IPS DF 19.7 (cell line): ENCODE measurements at places on chromosomes 3 and 15.

- DNase-seq: no peak
These were observed 79.2 kb downstream of the SEMA5B start for GRCh38 chr3:122948408-122948807.

GRCh38 chr3:120324190-120324589, 25.0 kb downstream of the LRRC58 start:
- DNase-seq: no peak

GRCh38 chr15:63146684-63147083, 10.6 kb downstream of the RPS27L start:
- DNase-seq: no peak

GRCh38 chr3:44280631-44281030, 38.9 kb downstream of the TOPAZ1 start:
- no peak for DNase-seq

DNA sequence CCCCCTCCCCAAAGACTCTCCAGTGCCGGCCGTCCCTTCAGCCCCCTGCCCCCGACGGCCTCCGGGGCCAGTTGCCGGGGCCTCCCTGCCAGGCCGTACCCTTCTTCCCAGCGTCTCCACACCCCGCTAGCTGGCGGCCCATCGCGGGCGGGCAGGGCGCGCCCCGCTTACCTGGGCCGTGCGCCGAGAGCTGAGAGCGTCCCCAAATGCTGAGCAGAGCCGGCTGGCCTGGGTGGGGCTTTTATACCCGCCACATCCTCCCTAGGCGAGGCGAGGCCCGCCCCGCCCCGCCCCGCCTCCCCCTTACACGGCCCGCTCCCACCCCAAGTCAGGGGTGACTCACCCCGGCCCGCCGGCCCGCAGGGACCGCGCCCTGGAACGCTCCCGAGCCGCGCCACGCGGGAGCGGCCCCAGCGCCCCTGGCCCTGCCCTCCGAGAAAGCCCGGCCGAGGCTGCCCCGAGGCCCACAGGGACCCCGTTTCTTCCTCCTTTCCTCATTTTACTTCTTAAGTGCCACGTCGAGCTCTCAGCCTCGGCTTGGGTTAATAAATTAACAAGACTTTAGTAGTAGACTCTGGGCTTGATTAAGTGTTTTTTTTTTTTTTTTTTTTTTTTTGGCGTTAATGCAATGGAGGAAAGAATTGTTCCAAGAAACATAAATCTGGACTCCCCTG, at the start of gene ANXA2:
Gene ANXA2, minus strand, starts transcription at position 215 of the 674 bp plus-strand sequence. CDS start 11,911 bp downstream, outside the sequence.
- no peak for DNase-seq
